ENCODE measurements at places on chromosomes 2 and 18. TPM values are rescaled to one million over a fixed set of nuclear protein-coding genes. Genes with fewer than 3 reads are reported as not detected.

The GALR1 gene
- polyA plus RNA-seq = not detected

DNA sequence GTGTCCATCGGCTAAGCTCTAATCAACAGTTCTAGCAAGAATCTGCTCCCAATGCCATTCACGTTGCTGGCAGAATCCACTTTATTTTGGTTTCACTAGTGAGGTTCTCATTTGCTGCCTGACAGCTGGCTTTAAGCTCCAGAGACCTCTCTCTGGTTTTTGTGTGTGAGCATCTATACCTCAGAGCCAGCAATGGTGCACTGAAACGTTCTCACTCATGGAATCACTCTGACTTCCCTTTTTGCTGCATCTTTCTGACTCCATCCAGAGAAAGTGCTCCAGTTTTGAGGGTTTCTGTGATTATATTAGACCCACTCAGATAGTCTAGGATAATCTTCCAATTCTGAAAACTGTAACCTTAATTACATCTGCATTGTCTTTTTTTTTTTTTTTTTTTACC lies 596.6 kb downstream of the RNF144A start:
- no peak overlapping the region for H3K27ac ChIP-seq
- peaks cover 2% of the 10 kb centered on the region for H3K27me3 ChIP-seq
- no peak for DNase-seq

- no peaks in the 10 kb centered on the region for H3K4me1 ChIP-seq
- H3K27ac ChIP-seq = no peak overlapping the region
- no peak overlapping the region for H3K4me3 ChIP-seq
- H3K27me3 ChIP-seq = peaks cover 5% of the 10 kb centered on the region
Measured at GRCh38 chr2:222434204-222434603, 9.9 kb downstream of the SGPP2 start.

DNA sequence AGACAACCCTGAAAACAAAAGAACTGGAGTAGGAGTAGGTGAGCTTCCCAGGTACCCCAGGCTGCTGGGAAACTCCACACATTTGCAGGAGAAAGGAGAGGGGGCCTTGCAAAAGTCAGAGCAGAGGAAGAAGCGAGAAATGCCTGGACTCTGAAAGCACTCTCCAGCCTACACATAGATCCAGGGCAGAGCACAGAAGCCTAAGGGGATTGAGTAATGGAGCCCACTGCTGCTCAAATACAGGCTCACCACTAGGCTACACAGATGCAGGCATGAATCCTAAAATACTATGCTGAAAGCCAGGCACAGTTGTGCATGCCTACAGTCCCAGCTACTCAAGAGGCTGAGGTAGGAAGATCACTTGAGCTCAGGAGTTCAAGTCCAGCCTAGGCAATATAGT lies 33.4 kb downstream of the OSBPL1A start:
- no peaks in the 10 kb centered on the region for H3K4me1 ChIP-seq
- DNase-seq = no peak
- no peak overlapping the region for H3K27ac ChIP-seq
- no peaks in the 10 kb centered on the region for H3K36me3 ChIP-seq
- H3K4me3 ChIP-seq = no peak overlapping the region

- no peak for DNase-seq
- peaks cover 20% of the 10 kb centered on the region for H3K4me1 ChIP-seq
- H3K36me3 ChIP-seq = peaks cover 12% of the 10 kb centered on the region
- H3K27ac ChIP-seq = peak overlapping the region; percentile 0
- no peaks in the 10 kb centered on the region for H3K27me3 ChIP-seq
- no peak overlapping the region for H3K4me3 ChIP-seq
Measured at GRCh38 chr2:152134488-152135280, 35.8 kb upstream of the CACNB4 start.

- H3K4me1 ChIP-seq = no peaks in the 10 kb centered on the region
- no peak for DNase-seq
- no peak overlapping the region for H3K27ac ChIP-seq
- H3K27me3 ChIP-seq = peaks cover 7% of the 10 kb centered on the region
Measured at GRCh38 chr2:201847481-201847880, 41.1 kb downstream of the CDK15 start.

- no peaks in the 10 kb centered on the region for H3K27me3 ChIP-seq
- peaks cover 33% of the 10 kb centered on the region for H3K36me3 ChIP-seq
- peaks cover 24% of the 10 kb centered on the region for H3K4me1 ChIP-seq
Measured at GRCh38 chr2:230793572-230794359, 71.0 kb upstream of the ITM2C start.

DNA sequence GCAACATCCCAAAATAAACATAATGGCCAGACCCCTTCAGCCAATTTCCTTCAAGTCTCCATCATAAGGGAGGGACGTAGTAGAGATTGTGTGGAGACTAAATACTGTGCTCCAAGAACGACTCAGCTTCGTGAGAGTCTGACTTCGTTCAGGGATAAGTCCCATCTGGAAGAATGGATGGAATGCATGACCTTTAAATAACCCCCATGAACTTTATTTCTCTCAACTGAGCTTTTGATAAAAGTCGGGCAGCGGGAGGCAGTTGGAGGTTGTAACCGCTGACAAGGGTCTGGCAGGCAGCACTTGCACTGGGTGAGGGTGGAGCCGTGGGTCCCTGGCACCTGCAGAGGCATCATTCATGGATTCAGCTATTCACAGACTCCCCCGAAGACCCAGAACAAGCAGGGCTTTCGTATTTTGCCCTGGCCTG lies 115.9 kb downstream of the ZFP36L2 start:
- peaks cover 3% of the 10 kb centered on the region for H3K27me3 ChIP-seq
- H3K4me3 ChIP-seq = no peak overlapping the region
- H3K27ac ChIP-seq = no peak overlapping the region
- H3K4me1 ChIP-seq = peaks cover 11% of the 10 kb centered on the region
- no peak for DNase-seq
- H3K36me3 ChIP-seq = no peaks in the 10 kb centered on the region

The IL1R1 gene
- polyA plus RNA-seq = not detected

GRCh38 chr18:34493566-34494358 lies 216.3 kb upstream of the DTNA start:
- no peaks in the 10 kb centered on the region for H3K36me3 ChIP-seq
- H3K27me3 ChIP-seq = peaks cover 13% of the 10 kb centered on the region
- no peak overlapping the region for H3K27ac ChIP-seq
- no peak for DNase-seq
- peaks cover 2% of the 10 kb centered on the region for H3K4me1 ChIP-seq

The MROH2A gene
- polyA plus RNA-seq = not detected

GRCh38 chr2:25720575-25720974 lies 47.2 kb upstream of the DTNB start:
- H3K36me3 ChIP-seq = no peaks in the 10 kb centered on the region
- no peak for DNase-seq
- no peak overlapping the region for H3K27ac ChIP-seq
- H3K4me1 ChIP-seq = no peaks in the 10 kb centered on the region
- no peak overlapping the region for H3K4me3 ChIP-seq

The IL1RN gene
- polyA plus RNA-seq = 1.9 TPM

DNA sequence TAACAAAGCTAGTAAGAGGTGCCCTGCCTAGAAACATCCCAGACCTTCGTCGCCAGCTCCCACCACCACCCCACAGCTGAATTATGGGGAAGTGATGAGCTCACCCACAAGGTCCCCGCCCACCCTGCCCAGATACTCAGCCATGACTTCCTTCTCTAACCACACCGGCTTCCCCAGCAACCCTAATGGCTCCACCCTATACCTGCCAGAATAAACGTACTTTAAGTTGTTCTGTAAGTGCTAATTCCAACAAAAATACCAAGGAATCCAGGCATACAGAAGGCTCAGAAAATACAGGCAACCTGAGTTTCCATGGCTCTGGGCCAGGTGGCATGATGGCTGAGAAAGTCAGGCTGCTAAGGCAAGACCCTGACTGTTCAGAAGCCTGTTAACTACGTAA lies 39.1 kb downstream of the TMEM163 start:
- peak; percentile 45 for DNase-seq
- H3K36me3 ChIP-seq = no peaks in the 10 kb centered on the region
- H3K4me1 ChIP-seq = peaks cover 60% of the 10 kb centered on the region
- no peaks in the 10 kb centered on the region for H3K27me3 ChIP-seq
- H3K27ac ChIP-seq = peak overlapping the region; percentile 93
- H3K4me3 ChIP-seq = peak overlapping the region; percentile 76

GRCh38 chr18:35171315-35171987 lies 69.4 kb upstream of the ZNF397 start:
- DNase-seq = no peak
- no peak overlapping the region for H3K4me3 ChIP-seq
- H3K27me3 ChIP-seq = no peaks in the 10 kb centered on the region
- H3K4me1 ChIP-seq = peaks cover 14% of the 10 kb centered on the region
- no peak overlapping the region for H3K27ac ChIP-seq

The CCDC178 gene
- not detected for polyA plus RNA-seq

GRCh38 chr2:120650022-120650644 lies 85.5 kb upstream of the GLI2 start:
- no peak overlapping the region for H3K4me3 ChIP-seq
- H3K4me1 ChIP-seq = no peaks in the 10 kb centered on the region
- DNase-seq = no peak
- H3K27ac ChIP-seq = no peak overlapping the region

The BOLL gene
- polyA plus RNA-seq = not detected

DNA sequence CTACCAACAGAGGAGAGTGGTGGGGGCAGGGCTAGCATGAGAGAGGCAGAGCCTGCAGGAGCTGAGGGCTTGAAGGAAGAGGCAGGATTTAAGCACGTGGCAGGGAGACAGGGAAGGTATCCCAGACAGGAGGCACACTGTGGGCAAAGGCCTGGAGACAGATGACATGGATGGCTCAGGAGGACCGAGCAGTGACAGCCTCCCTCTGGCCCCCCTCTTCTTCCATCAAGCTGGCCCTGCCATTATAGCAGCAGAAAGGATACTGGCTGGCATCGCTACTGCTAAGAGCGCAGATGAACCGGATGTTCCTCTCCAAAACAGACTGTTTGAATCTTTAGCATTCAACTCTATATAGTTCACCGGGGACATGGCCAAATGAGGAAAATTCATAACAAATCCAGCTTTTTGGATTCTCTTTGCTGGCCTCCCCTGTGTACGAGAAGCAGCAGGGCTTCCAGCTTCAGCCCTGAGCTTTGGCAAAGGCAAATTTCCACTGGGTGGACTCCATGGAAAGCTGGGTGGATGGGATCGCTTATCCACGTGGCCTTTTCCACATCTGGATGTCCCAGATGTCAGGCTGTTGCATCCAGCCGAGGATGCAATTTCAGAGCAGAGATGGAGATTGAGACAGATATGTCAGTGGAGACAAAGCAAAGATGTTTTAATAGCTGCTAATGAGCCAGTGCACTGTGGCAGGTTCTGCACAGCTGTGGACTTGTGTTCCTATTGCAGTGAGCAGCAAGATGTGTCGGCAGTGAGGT lies 36.2 kb downstream of the CAPN13 start:
- H3K27ac ChIP-seq = no peak overlapping the region
- no peaks in the 10 kb centered on the region for H3K27me3 ChIP-seq
- H3K4me3 ChIP-seq = no peak overlapping the region
- no peaks in the 10 kb centered on the region for H3K4me1 ChIP-seq

The PEX13 gene
- 9.7 TPM for polyA plus RNA-seq

DNA sequence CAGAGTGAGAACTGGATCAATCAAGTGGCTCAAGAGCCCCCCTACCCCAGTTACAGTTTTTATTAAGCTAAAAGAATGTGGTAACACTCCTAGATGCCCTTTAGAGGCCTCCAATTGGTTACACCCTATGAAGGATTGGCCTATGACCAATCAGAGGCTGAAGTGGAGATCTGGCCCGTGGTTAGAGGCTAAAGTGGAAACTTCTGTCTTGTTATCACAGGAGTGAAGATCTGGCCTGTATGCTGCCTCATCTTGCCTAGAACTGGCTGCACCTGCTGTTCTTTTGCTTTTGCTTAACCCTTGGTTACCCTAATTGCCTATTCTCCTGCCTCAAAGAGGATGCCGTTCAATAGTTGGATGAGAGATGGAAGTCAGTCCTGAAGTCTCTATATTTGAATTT lies 100.1 kb upstream of the MAP2 start:
- no peak overlapping the region for H3K4me3 ChIP-seq
- H3K36me3 ChIP-seq = no peaks in the 10 kb centered on the region
- DNase-seq = no peak
- H3K4me1 ChIP-seq = no peaks in the 10 kb centered on the region
- no peak overlapping the region for H3K27ac ChIP-seq

GRCh38 chr2:71043531-71044407 lies 24.7 kb upstream of the NAGK start:
- H3K27ac ChIP-seq = no peak overlapping the region
- no peaks in the 10 kb centered on the region for H3K36me3 ChIP-seq
- no peak overlapping the region for H3K4me3 ChIP-seq
- DNase-seq = no peak
- no peaks in the 10 kb centered on the region for H3K4me1 ChIP-seq

The PTPRN gene
- not detected for polyA plus RNA-seq

DNA sequence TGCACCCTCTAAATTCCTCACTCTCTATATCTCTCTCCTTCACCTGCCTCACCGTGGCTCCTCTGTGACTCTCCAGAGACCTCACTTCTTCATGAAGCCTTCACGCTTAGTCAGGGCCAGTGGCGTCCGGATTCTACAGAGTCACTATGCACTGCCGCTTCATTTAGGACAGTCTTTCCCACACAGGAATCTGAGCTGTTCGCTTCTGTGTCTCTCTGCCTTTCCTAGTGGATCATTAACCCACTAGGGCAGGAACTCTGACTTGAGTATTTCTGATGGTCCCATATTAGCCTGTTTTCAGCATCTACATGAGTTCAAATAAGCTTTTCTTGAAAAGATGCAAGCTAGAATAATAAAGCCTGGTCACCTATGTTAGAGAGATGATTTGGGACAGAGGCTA lies 180.2 kb upstream of the DOK6 start:
- no peaks in the 10 kb centered on the region for H3K4me1 ChIP-seq
- no peaks in the 10 kb centered on the region for H3K36me3 ChIP-seq
- no peak overlapping the region for H3K27ac ChIP-seq

The CDH19 gene
- polyA plus RNA-seq = not detected

- H3K27ac ChIP-seq = no peak overlapping the region
- no peaks in the 10 kb centered on the region for H3K36me3 ChIP-seq
- H3K27me3 ChIP-seq = peaks cover 8% of the 10 kb centered on the region
Measured at GRCh38 chr2:85231952-85232351, 95.8 kb downstream of the TGOLN2 start.

- DNase-seq = no peak
- no peak overlapping the region for H3K27ac ChIP-seq
- no peaks in the 10 kb centered on the region for H3K36me3 ChIP-seq
- H3K4me3 ChIP-seq = no peak overlapping the region
- no peaks in the 10 kb centered on the region for H3K4me1 ChIP-seq
- peaks cover 2% of the 10 kb centered on the region for H3K27me3 ChIP-seq
Measured at GRCh38 chr2:35000453-35000852, 1355.1 kb upstream of the CRIM1 start.

- no peak for DNase-seq
- H3K4me3 ChIP-seq = no peak overlapping the region
- no peaks in the 10 kb centered on the region for H3K4me1 ChIP-seq
- H3K27me3 ChIP-seq = no peaks in the 10 kb centered on the region
- H3K27ac ChIP-seq = no peak overlapping the region
- no peaks in the 10 kb centered on the region for H3K36me3 ChIP-seq
Measured at GRCh38 chr2:96788442-96789244, 27.4 kb upstream of the CNNM3 start.

The TXNDC2 gene
- polyA plus RNA-seq = not detected

DNA sequence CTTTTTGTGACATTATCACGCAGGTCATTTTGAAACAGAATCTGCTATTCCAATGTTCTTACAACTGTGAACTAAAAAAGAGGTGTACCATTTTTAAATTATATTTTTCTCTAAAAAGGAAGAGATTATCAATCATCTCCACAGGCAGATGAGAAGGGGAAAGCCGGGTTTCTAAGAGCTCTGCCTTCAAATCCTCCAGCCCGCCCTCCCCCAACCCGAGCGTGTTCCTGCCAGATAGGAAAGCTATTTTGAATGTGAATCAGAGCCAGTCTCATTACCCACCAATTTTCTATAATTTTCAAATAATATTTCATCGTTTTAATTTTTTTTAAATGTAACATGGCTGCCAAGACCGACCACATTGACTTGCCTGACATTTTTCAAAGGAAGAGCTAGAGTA lies 65.9 kb downstream of the KCNF1 start:
- H3K4me1 ChIP-seq = no peaks in the 10 kb centered on the region
- H3K36me3 ChIP-seq = no peaks in the 10 kb centered on the region
- H3K4me3 ChIP-seq = no peak overlapping the region
- H3K27me3 ChIP-seq = peaks cover 15% of the 10 kb centered on the region

Data from immature natural killer cell (primary cell).